Effector CD4-positive, alpha-beta T cell (primary cell): ENCODE measurements at places on chromosomes 5 and 9.

- no peak for DNase-seq
Measured at GRCh38 chr5:124157320-124157719, 589.1 kb downstream of the ZNF608 start.

- DNase-seq: no peak
Measured at GRCh38 chr9:12708562-12709298, 15.5 kb downstream of the TYRP1 start.

GRCh38 chr5:58491216-58491892, at the start of gene GAPT:
Gene GAPT (plus strand): TSS chr5:58491435. CDS start chr5:58494537, 3,102 bp downstream.
- DNase-seq: no peak

DNA sequence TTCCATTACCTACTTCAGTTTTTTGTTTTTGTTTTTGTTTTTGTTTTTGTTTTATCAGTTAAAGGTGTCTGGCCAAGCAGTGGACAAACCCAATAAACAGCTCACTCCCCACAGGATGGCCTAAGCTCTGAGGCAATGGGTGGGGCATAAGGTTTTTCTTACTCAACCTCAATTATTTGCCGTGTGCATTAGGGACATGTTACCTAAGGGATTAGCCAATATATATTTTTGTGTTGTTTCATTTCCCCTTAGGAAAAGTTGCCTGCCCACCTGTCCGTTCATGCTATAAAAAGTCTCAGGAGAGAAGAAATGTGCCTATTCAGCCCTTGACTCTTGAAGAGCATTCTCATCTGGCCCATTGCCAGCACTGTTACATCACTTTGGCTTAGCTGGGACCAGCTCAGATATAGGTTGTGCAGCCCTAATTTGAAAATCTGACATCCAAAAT, 7.3 kb downstream of the SH3RF2 start:
- DNase-seq: no peak

- DNase-seq: no peak
Measured at GRCh38 chr9:85729882-85730281, 11.9 kb downstream of the AGTPBP1 start.

DNA sequence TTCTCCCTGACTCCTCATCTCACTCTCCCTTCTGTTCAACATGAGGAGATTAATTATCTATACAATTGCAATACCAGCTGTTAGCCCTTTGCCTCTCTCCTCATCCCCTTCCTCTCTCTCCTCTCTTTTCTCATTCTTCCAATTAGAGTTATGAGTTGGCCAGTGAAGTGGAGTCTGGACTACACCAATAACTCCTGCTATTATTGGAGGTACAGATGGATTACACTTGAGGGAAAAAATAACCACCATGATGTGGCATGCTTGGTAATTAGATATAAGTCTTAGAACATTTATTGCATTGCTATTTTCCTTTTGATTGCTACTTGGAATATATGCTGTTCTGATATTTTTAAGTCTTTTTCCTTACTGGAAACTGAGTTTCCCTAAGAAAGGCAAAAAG, 159.2 kb downstream of the FRMD3 start:
- DNase-seq: no peak

GRCh38 chr5:111165058-111165457, 59.1 kb upstream of the CAMK4 start:
- DNase-seq: no peak

DNA sequence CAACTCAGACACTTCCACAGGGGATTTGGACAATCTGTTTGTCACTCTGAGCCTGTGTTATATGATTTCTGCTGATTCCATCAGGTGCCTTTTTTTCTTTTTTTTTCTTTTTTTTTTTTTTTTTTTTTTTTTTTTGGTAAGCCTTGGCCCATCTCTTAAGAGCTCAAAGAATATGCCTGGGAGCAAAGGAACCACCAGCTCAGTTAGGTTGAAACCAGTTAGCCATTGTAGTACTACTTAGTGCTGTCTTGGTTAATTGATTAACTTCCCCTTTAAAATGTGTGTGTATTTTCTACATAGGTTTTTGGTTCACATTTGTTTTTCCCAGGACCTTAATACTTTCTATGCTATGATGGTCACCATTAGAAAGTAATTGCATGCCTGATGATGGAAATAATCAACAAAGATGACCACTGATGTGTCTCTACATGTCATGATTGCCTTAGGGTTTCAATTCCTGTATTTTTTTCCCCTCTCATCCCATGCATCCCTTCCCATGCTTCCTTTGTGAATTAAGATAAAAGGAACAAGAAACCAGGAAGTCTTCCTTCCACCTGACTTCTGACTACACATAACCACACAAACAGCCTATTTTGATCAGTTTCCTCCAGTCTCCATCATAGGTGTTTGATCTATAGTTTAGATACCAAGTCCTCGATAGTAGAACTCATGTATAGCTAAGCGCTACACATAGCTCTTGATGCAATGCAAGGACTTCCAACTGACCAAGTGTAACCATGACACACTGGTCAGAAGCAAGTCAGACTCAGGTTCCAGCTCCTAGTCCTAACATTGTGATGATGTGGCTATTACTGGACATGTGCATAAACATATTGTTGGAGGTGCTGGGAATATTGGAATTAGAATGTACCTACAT, 306.1 kb downstream of the EFNA5 start:
- no peak for DNase-seq

GRCh38 chr9:117377046-117377445, 37.8 kb downstream of the ASTN2 start:
- DNase-seq: no peak

- DNase-seq: no peak
Measured at GRCh38 chr5:7548596-7548995, 152.7 kb downstream of the ADCY2 start.

DNA sequence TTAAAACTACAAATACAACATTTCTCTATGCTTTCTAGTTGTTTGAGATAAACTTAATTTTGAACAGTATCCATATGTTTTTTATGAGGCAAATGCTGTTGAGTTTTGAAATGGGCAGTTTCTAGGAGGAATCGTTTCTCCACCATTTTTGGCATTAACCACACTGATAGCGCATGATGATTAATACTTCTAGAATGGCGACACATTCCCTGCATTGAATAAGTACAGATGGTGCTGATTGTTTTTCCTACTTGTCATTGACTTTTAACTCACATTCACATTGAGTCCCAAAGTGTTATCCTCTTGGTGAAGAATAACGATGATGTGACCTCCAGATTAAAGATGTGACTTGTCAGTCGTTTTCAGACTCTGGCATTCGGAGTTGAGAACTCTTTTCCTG, 6.5 kb upstream of the CCDC192 start:
- DNase-seq: no peak

- DNase-seq: no peak
Measured at GRCh38 chr9:33139421-33140228, 27.5 kb downstream of the B4GALT1 start.

DNA sequence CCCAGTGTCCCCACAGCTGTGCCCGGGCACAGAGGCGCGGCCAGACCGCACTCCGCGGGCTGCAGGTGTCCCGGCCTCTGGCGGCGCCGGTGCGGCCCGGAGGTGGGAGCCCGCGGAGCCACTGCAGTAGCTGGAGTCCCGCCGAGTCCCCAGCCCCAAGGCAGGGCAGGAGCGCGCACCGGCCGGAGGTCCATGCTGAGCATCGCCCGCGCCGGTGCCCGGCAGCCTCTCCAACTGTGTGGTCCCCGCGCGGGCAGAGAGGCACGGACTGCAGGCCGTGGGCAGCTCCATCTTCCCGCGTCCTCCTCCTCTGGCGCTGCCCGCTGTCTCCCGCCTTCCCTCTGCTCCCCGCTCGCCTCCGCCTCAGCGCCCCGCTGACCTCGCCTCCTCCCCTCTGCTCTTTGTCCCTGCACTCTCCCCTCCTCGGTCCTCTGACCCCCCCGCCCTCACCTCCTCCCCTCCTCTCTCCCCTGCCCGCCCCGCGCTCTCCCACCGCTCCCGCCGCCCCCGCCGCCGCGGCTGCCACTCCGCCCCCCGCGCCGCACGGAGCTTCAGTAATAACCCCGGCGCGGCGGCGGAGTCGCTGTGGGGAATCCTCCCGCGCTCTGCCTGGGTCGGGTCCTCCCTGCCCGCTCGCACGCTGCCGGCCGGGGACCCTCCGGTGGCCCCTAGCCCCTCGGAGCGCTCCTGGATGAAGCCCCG, at the start of gene ADAMTS16:
TSS of gene ADAMTS16 (plus strand) at position 554 of the 702 bp plus-strand sequence. CDS start at position 692, 138 bp downstream.
- no peak for DNase-seq

DNA sequence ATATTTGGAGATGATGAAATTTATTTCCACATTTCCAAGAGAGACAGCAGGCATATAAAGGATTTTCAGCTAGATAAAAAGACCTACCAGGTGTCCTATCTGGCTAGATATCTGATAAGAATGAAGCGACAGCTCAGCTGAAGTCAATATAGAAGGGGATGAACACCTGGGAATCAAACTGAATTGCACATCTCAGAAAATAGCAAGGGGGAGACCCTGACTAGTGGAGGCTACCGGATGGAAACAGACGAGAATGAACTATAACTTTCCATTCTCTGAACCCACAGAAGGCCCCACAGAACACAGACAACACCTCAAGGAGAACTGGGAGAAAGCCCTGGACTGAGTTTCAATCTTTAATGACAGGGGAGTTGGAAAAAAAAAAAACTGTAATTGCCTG, 51.1 kb downstream of the CPLANE1 start:
- DNase-seq: no peak

DNA sequence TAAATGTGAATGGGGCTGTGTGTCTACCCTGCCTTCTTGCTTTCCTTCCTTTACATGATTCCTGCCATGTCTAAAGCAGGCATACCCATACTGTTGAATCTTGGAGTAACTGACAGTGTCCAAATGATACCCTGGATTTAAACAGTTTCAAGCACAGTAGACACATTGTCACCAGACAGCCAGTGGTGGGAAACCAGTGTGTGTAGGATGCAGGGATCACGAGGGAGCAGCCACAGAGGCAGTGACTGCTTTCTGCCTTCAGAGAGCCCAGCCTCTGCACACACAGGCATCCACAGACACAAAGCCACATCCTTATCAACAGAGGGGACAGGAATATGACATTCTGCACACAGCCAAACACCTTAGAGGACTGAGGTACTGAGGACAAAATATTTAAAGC, 184.2 kb upstream of the TBCA start:
- DNase-seq: no peak

GRCh38 chr5:145936401-145937131, at the start of gene SH3RF2:
Gene SH3RF2 (plus strand): TSS chr5:145936578. CDS start chr5:145937929, 1,351 bp downstream.
- no peak for DNase-seq

DNA sequence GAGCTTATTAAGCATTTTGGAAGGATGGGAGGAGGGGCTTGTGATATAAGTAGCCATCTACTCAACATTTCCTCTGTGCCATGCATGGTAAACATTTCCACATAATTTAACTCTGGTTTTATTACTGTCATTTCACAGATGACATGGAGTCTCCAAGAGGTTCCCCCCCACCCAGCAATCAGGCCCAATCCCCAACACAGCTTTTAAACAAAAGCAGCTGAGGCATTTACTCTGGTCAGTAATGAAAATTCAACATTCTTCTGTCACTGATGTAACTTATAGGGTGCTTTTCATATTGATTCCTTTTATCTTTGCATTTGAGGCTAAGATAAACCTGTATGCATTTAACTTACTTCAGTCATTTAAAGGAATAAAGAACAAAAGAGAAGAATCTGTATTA, 128.1 kb downstream of the COL23A1 start:
- DNase-seq: no peak

DNA sequence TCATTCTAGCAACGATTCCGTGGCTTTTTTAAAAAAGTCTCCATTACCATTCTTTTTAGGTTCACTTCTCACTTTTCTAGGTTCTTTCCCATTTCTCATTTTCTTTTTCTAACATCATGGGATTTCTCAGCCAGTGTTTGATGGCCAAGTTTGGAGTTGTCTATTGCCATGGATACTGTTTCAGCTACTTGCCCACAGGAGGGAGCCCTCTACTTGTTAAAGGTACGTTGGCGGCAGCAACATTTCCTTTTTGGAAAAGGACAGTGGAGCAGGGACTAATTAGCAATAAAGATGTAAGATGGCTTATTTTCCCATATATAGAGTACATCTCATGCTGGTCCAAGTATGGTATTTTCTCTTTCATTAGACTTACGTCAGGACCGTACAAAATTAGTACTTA, 2257.5 kb upstream of the C9orf72 start:
- DNase-seq: no peak

- DNase-seq: no peak
Measured at GRCh38 chr9:69593301-69593700, 78.9 kb downstream of the APBA1 start.

GRCh38 chr5:173314166-173314952, 13.9 kb downstream of the STC2 start:
- DNase-seq: no peak

DNA sequence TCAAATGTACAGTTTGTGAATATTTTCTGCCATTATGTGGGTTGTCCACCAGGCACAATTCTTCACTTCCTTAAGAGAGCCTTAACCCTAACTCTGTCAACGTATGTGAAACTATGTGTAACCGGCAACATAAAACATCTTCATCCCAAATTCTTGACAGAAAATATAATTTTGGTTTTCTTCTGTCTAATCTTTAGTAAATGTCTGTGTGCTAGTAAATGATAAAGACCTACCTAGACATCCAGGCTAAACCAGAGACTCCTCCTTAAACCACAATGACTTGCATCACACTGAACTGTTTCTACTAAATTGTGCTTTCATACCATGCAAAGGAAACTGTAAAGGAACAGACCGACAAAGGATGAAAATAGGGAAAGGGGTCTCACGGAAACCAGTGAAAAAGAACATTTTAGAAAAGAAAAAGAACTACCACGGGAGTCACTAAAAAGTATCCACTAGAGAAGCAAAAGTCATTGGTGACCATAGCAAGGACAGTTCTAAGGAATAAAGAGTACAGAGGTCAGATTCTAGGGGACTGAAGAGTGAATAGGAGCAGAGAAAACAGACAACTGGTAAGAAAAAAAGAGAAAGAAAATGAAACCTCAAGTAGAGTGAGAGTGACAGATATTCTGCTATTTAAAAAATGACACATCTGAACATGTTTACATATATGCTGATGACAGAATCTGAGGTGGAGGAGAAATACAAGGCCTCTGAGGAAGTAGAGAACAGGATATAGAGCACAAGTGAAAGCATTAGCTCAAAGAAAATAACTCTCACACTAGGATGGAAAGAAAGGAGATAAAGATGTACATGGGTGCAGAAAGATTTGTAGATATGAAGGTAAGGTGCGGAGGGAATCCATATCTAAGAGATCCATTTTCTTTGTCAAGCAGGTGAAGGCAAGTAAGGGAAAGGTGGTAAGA, 49.4 kb downstream of the FNIP1 start:
- DNase-seq: no peak

- DNase-seq: no peak
Measured at GRCh38 chr9:89659473-89659872, 54.7 kb downstream of the GADD45G start.

- no peak for DNase-seq
Measured at GRCh38 chr9:34374905-34375552, 1.7 kb downstream of the MYORG start.
